ENCODE measurements at places on chromosomes 4 and X. TPM values are rescaled to one million over a fixed set of nuclear protein-coding genes. Genes with fewer than 3 reads are reported as not detected.

DNA sequence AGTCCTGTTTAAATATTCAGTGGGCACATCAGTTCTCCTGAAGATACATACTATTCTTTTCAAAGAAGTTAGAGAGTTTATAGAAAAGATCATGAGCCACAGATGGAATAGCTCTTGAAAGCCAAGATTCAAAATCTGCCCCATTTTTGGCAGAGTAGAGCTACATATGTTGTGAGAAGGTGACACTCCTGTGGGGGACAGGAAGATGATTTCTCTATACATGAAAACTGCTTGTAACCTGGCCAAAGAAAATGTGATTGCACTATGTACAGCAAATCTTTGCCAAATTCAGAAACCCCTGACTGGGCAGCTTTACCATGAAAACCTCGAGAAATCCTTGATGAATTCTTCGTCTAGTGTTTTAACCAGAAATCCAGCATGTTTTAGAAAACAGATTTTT lies 44.9 kb downstream of the GPM6A start:
- no peaks in the 10 kb centered on the region for H3K36me3 ChIP-seq
- no peak overlapping the region for H3K4me3 ChIP-seq
- no peak for DNase-seq
- H3K27me3 ChIP-seq: no peaks in the 10 kb centered on the region

- DNase-seq: no peak
- peaks cover 44% of the 10 kb centered on the region for H3K4me1 ChIP-seq
- H3K27me3 ChIP-seq: peaks cover 11% of the 10 kb centered on the region
- peak overlapping the region; percentile 78 for H3K4me3 ChIP-seq
These were observed 14.0 kb downstream of the SHOX start for GRCh38 chrX:644304-645281.

DNA sequence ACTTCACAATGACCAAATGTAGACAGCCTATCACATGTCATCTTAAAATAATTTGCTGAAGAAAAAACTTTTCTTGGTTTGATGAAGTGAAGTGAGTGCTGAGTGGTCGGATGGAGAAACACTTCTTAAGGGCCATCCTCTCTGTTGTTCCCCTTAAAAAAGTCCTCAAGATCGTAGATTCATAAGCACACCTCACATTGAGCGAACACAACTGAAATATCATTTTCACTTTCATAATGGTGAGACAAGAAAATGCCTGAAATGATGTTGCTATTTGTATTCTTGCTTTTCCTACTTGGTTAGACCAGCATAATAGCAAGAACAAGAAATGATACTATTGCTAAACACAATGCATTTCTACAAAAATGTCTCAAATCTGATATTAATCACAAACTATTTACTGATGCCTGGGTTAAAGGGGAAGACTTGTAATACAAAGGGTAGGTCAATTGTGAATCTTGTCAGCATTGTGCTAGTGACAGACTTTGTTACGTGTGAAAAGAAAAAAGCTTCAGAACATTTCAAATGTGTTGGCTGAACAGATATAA lies 305.6 kb upstream of the NR3C2 start:
- DNase-seq: no peak
- H3K4me1 ChIP-seq: no peaks in the 10 kb centered on the region
- H3K27ac ChIP-seq: no peak overlapping the region
- no peaks in the 10 kb centered on the region for H3K27me3 ChIP-seq
- H3K4me3 ChIP-seq: no peak overlapping the region

The PGAM4 gene
- total RNA-seq: not detected

The CD99L2 gene
- total RNA-seq: 54.1 TPM

DNA sequence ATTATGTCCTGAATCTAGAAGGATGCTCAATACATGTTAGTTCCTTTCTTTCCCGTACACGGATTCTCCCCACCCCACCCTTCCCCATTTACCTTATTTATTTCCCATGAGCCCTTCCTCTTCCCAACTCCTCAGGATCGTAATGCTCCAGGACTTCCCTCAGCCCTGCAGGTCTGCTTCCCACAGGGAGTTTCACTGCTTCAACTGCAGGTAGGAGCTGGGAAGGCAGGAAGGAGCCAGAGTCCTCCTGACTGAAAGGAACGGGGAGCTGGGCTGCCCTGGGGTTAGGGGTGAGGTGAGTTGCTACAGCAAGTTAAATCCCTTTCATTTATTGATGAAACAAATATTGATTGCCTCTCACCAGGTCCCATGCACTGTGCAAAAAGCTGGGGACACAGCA lies 33.2 kb downstream of the SAT1 start:
- DNase-seq: no peak
- H3K36me3 ChIP-seq: no peaks in the 10 kb centered on the region
- no peak overlapping the region for H3K27ac ChIP-seq
- no peak overlapping the region for H3K4me3 ChIP-seq
- no peaks in the 10 kb centered on the region for H3K27me3 ChIP-seq
- peaks cover 5% of the 10 kb centered on the region for H3K4me1 ChIP-seq

The MAGEA6 gene
- total RNA-seq: not detected

The CENPVL1 gene
- not detected for total RNA-seq

The CHRDL1 gene
- 0.66 TPM for total RNA-seq

DNA sequence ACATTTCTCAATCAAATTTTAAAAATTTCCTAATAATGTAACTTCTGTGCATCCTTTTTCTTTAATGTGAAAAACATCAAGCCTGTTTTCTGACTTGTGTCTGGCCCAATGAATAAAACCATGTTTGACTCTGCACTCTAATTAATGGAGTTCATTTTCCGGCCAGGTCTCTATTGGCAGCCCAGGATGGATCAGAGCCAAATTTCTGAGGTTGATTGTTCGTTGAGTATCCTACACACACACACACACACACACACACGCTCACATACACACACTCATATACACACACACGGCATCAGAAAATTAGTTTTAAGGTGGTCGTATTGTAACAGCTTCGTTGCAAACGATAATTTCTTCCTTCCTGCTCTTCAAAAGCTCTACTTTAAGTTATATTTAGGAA lies 28.9 kb upstream of the TLL1 start:
- no peaks in the 10 kb centered on the region for H3K36me3 ChIP-seq
- H3K27ac ChIP-seq: no peak overlapping the region
- peaks cover 1% of the 10 kb centered on the region for H3K27me3 ChIP-seq
- no peak overlapping the region for H3K4me3 ChIP-seq
- no peaks in the 10 kb centered on the region for H3K4me1 ChIP-seq

GRCh38 chrX:16699389-16699788 lies 13.1 kb downstream of the CTPS2 start:
- H3K27me3 ChIP-seq: no peaks in the 10 kb centered on the region
- no peak for DNase-seq
- H3K4me1 ChIP-seq: no peaks in the 10 kb centered on the region
- no peak overlapping the region for H3K27ac ChIP-seq

The ABCD1 gene
- 20.7 TPM for total RNA-seq

DNA sequence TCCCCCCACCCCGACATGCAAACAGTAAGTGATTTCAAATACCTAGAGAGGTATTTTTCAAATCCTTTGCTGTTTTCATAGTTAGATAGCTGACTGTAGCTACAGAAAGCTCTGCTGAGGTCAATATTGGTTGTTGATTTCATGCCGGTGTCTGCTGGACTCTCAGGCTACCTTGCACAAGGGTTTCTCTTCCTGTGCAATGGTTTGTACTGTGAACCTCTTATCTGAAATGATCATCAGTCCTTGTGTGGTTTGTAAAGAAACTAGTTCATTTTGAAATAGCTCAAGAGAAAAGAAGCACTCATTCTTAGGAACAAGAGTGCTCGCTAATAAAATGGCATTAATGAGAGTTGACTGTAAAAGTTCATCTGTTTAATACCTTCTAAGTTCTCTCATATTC lies 2.1 kb downstream of the MTM1 start:
- peak overlapping the region; percentile 36 for H3K4me3 ChIP-seq
- H3K36me3 ChIP-seq: no peaks in the 10 kb centered on the region
- no peak overlapping the region for H3K27ac ChIP-seq
- DNase-seq: no peak
- peaks cover 51% of the 10 kb centered on the region for H3K4me1 ChIP-seq

The FAM47A gene
- total RNA-seq: not detected

- no peak overlapping the region for H3K4me3 ChIP-seq
- peaks cover 7% of the 10 kb centered on the region for H3K4me1 ChIP-seq
- peaks cover 10% of the 10 kb centered on the region for H3K36me3 ChIP-seq
- no peak for DNase-seq
- no peaks in the 10 kb centered on the region for H3K27me3 ChIP-seq
These were observed 102.2 kb downstream of the SEL1L3 start for GRCh38 chr4:25760518-25761157.

GRCh38 chr4:111108153-111108552 lies 485.3 kb upstream of the PITX2 start:
- no peak for DNase-seq
- no peaks in the 10 kb centered on the region for H3K36me3 ChIP-seq
- no peaks in the 10 kb centered on the region for H3K4me1 ChIP-seq
- H3K27ac ChIP-seq: no peak overlapping the region
- no peak overlapping the region for H3K4me3 ChIP-seq

The SLC16A2 gene
- total RNA-seq: 66.7 TPM

DNA sequence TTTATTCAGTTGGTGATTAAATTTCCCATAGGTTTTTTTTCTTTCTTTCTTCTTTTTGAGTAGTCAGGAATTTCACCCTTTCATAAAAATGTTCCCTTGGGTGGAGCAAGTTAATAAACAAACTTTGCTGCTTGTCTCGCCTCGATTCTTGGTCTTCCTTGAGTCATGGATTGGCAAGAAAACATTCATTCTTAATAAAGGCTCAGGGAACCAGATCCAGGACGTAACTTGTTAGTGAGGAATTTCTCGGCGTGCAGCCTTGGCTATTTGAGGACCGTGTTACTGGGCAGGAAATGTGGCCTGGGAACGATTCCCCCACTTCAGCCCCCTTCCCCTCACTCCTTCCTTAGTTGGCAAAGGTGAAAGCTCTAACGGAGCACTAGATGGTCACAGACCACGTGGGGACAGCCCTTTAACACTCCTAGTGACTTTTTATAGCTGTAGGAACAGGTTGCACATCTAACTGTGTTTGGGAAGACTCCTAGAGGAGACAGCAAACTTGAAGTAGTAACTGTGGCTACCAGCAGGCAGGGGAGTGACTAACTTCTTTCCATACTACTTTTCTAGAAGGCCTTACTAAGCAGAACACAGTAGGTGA lies 106.8 kb downstream of the UCHL1 start:
- peaks cover 14% of the 10 kb centered on the region for H3K36me3 ChIP-seq
- H3K27me3 ChIP-seq: peaks cover 15% of the 10 kb centered on the region
- DNase-seq: peak; percentile 39
- peaks cover 78% of the 10 kb centered on the region for H3K4me1 ChIP-seq

The HMX1 gene
- total RNA-seq: not detected

- H3K36me3 ChIP-seq: no peaks in the 10 kb centered on the region
- H3K27ac ChIP-seq: no peak overlapping the region
- peaks cover 6% of the 10 kb centered on the region for H3K4me1 ChIP-seq
- DNase-seq: no peak
These were observed 631.2 kb upstream of the ZFP42 start for GRCh38 chr4:187364401-187364800.

All from HFFc6 (cell line).